AG09319 (cell line): ENCODE measurements at places on chromosomes 1 and 21.

DNA sequence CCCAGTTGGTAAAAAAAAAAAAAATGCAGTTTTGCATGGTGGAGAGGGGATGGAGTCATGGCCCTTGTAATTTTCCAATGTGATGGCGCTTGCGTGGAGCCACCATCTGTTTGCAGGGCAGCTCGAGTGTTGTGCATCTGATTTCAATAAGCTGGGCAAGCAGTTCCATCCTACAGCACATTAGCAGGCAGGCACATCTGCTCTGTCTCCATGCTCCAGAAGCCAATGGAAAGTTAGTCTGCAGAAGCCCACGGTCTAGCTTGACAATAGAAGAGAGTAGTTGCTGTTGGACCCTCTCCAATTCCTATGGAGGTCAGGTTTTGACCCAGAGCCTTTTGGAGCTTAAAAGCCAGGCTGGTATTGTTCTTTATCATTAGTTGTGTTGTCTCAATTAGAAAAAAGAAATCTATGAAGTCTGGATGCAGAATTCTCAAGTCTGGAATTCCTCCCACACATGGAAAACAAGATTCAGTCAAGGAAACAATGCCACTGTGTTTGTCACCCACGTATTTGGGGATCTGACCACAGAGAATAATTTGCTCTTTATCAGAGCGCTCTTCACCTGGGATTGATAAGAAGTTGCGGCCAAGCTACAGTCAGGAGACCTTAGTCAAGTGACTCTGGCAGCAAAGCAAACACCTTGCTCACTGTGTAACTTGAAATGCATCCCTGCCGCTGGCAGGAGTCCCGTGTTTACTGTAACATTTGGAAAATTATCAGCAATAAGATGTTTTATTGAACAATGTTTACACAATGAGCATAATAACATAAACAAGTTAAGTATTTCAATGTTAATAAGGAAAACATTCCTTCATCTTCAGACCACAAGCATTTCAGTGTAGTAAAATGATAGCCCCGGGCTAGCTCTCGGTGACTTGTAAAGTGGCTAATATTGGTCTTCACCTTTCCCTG is 20.7 kb downstream of the NGF start:
- DNase-seq, result no peak

- DNase-seq, result no peak
Observed at GRCh38 chr21:26130249-26130881, 40.2 kb downstream of the APP start.

DNA sequence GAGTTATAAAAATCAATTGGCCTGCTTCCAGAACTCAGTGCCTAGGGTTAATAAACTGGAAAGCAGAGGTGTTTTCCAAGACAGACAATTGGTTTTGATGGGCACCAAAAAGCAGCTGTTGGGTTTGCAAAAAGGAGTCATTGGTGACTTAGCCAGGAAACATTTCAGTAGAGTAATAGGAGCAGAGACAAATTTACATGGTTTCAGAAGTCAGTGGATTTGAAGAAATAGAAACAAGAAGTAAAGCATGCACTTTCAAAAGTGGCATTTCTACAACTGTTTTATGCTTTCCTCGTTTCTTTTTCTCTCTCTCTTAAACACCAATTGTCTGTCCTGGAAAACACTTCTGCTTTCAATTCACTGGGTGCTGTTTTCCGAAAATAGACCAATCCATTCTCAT is 87.8 kb downstream of the GLUL start:
- DNase-seq, result no peak

GRCh38 chr21:43337901-43338655 is 88.9 kb downstream of the SIK1 start:
- no peak for DNase-seq

DNA sequence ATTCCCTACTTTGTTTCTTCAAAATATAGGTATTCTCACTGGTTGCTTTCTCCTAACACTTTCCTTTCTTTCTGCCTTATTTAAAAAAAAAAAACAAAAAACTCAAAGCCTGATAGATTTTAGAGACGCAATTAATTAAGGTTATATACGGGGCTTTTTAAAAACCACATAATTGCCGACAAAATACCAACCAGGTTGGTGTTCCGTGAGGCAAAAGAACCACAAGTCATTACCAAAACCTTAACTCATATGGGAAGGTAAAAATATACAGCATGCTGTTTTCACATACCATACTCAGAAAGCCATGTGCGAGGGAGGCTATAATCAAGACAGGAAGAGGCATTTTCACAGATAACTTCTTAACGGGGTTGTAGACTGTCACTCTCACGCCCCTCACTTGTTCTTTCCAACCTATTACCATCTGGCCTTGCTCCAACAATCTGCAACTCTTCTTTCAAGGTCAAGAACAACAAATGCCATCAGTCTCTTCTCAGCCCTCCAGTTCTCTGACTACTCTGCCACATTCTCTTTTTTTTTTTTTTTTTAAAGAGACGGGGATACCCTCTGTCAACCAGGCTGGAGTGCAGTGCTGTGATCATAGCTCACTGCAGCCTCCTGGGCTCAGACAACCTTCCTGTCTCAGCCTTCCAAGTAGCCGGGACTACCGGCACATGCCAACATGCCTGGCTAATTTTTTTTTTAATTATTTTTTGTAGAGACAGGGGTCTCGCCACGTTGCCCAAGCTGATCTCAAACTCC is 102.6 kb downstream of the APP start:
- no peak for DNase-seq

DNA sequence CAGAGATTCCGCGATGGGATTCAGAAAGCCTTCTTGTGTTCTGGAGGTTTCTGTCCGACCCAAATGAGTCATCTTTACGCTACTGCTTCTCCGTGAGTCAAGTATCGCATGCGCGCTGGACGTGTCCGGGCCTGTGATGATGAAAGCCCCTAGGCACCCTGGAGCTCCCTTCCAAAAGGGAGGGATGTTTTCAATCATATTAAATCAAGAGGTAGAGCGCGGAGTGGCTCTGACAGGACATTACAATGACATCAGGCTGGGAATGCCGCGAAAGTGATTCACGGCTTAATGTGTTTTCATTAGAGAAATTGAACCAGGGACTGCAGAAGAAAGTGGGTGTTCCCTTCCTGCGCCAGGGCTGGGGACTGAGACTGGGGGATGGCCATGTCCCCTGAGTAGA is 48.5 kb downstream of the AJAP1 start:
- no peak for DNase-seq

GRCh38 chr21:33478935-33479678 is 667 bp downstream of the TMEM50B start:
- DNase-seq, result no peak

- DNase-seq, result no peak
Observed at GRCh38 chr1:6465461-6466005, 440 bp downstream of the TNFRSF25 start.

GRCh38 chr1:68111519-68112436 is 61.4 kb upstream of the DIRAS3 start:
- DNase-seq, result peak; percentile 74

DNA sequence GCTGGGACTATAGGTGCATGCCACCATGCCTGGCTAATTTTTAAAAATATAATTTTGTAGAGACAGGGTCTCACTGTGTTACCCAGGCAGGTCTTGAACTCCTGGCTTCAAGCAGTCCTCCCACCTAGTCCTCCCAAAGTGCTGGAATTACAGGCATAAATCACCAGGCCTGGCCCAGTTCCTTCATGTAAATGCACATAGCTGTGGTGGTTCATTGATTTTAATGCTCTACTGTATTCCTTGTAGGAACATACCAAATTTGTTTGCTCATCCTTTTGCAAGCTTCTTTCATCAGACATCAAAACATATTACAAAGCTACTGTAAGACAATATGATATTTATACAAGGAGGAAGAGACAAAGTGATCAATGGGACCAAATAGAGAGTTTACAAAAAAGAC is 237.5 kb upstream of the ESRRG start:
- DNase-seq, result no peak

DNA sequence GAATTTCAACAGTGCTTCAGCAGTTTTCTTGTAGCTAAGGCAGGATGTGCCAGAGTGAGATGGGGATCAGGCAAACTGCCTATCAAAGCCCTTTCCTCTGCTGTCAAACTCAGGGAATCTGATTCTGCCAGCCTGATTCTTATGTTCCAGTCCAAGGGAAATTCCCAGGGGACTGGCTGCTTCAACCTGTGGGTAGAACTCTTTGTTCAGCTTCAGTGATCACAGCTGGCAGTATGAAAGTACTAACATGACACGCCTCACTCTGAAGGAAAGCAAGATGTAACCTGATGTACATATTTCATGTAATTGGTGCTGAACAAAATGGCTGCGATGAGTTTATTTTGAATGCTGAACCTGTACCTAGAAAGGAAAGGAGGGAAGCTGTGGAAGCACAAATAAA is 40.1 kb upstream of the SLC5A9 start:
- no peak for DNase-seq

- DNase-seq, result no peak
Observed at GRCh38 chr1:44036409-44037139, 5.3 kb upstream of the SLC6A9 start.

GRCh38 chr1:93061895-93062792 is 16.9 kb upstream of the MTF2 start:
- no peak for DNase-seq

- DNase-seq, result no peak
Observed at GRCh38 chr1:89069951-89070350, 4.9 kb upstream of the GBP1 start.

DNA sequence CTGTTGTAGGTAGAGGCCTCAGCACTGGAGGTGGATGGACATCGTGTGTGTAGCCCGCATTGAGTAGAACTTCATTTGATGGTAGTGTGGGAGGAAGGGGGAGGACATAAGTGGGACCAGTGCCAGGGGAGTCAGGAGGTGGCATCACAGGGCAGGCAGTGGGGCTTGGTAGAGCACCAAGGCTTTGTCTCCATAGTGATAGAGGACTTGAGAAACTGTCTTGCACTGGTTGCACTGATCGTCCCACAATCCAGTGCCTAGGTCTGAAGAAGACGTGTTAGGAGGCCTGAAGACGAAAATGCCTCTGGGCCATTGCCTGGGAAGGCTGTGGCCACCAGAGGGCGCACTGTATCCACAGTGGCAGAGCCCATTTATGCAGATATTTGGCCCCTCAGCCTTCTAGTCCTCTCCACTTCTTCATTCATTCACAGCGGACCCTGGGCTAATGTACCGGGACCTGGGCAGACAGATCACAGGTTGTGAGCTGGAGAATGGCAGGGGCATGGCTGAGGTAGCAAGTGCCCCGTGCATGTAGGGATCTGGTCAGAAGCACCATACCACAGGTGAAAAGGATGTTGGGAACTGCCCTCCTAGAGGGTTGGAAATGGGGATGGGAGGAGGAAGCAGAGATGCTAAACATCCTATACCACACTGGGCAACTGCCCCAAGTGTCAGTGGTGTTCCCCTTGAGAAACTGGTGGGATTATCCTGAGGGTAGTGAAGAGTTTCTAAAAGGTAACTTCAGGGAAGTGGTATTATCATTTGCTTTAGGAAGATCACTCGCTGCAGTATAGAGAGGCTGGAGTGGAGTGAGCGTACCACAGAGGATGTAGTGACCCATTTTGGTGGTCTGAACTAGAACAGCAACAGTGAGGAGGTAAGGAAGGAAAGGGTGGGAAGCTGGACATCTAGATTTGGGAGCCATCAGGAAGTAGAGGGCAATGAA is 95.3 kb downstream of the PIK3R3 start:
- peak; percentile 55 for DNase-seq

DNA sequence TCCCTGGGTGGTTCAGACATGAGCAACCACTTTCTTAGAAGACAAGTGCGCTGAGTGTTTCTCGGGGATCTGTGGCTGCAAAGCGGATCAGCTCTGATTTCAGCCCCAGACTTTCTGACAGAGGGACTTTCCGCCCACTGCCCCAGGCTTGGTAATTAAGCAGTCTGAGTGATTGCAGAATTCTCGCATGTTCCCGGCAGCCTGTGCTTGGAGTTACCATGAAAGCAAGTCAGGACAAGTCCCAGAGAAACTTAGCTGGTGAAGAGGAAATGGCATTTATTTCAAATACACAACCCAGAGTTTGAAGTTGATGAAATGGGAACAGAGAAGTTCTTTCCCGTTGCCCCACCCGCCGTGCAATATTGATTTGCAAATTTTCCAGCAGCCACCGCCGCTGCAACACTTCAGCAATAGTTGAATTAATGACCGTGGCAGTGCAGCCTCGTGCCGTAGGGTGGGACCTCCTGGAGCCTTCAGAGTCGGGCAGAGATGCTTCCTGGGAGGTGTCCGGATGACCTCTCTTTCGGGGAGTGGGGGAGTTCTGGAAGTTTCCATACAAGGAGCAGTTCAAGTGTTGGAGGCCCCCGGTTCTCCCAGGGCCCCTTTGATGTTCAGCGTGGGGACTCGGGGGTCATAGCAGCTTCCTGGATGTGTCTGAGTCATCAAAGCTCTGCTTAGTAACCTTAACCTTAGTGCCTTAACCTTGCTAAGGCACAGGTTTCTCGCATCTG is 134.7 kb downstream of the KAZN start:
- DNase-seq, result no peak

DNA sequence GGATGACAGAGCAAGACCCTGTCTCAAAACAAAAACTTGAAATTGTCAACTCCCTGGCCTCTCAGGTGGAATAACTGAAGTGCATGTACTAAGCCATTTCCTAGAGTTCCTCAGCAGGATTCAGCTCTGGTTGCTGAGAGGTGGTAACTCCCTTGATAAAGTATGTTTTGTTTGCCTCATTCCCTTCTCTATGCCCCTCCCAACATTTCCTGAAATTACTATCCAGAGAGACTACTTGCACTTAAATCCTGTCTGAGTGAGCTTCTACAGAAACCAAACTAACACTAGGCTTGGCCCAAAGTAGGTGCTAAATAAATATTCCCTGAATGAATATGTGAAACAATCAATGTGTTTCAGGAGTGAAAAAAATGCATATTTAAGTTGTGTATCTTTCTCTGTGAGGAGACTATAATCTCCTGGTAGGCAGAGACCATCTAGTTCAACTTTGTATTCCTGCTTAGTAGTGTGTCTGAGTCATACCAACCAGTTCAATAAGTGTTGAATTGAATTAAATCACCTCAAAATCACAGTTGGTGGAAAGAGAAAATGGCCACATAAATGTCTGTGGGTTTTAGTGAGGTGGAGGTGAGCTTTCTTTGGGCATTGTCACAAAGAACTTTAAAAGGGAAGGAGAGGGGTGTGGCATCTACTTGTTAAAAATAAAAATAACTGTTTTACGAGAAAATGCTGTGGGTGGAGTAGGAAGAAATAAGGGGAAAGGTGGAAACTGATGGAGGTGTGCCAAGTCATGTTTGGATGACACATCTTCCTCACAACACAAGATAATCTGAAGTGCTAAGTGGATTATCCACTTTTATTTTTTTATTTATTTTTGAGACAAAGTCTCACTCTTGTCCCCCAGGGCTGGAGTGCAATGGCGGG is 12.6 kb downstream of the RIMKLA start:
- no peak for DNase-seq

DNA sequence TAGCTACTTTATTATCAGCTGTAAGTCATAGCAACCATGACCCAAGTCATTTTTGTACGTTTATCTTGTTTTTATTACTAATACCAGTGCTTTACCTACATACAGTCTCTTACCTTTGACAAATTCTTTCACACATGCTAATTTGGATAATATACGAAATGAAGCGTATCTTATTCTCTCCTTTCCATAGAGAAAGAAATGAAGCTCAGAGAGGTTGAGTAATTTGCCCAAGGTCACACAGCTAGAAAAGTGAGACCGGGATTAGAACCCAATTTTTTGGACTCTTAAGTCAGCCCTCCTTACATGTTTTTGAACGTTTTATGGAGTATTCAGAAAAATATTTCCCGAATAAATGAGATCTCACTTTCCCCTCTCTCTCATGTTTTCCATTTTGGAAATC is 52.6 kb downstream of the OLIG1 start:
- no peak for DNase-seq
